T-helper 17 cell (primary cell): ENCODE measurements at places on chromosomes 2 and 18.

GRCh38 chr2:28779001-28779400 lies 27.4 kb downstream of the PPP1CB start:
- no peak for DNase-seq

DNA sequence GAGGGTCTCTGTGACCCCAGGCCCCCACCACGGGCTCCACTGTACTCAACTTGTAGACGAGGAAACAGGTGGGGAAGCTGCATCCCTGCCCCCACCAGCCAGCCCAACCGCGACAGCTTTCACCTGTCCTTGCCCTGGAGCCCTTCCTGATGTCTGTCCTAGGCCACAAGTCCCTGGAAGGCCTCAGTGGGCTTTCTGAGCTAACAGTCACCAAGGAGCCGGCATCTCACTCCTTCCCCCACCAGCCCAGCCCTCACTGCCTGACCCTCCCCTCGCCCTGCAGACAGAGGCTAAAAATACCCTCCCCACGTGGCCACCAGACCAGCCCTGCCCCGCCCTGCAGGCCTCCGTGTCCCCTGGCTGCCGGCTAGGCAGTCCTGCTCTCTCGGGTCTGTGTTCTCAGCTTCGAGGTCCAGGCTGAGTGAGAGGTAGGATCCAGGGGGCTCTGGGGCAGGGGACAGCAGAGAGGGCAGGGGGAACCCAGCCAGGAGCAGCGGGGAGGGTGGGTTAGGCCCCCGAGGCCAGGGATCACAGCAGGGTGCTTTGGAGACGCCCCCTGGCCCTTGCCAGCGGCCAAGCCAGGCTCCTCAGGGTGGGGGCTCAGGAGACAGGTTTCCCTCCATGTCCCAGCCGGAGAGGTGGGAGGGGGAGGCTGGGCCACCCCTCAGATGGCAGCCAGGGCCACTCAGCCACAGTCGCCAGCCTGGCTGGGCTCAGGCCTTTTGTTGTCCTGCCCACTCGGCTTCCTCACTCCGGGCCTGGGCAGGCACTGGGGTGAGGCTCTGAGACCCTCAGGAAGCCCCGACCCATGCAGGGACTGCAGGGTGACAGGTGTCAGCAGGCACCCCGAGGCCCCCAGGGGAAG lies at the start of gene KLHL30:
TSS of gene KLHL30 (plus strand) at position 338 of the 865 bp plus-strand sequence. CDS start 2,087 bp downstream, outside the sequence.
- no peak for DNase-seq

GRCh38 chr18:3305933-3306332 lies 44.0 kb downstream of the MYL12B start:
- peak; percentile 14 for DNase-seq

DNA sequence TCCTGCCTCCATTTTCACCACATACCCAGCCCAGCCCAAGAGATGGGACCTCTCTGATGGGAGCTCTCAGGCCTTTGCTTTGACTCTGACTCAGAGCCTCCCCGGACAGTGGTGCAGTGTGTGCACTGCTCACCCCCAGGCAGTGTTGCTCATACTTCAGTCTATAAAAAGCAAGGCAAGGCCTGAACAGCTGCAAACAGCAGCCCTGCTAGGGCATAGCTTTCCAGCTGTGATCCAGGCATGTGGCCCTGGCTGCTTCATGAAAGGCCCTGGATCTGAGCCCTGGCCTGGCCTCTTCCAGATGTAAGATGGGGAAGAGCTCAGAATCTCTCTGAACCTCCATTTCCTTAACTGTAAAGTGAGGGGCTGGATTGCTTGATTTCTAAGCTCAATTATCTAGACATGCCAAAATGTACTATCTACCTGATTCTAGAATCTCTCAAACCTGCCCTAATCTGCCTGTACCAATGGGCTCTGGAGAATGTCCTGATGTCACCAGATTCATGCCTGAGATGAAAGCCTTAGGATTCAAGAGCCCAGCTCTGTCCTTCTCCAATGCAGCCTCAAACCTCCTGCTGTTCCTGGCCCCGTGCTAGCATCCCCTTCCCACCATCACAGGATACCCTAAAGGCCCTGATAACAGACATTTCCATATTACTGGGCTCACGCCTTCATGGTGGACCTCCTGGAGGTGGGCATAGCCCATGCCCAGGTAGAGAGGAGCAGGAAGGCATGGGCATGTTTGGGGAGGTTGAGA lies 206.9 kb downstream of the ARL4C start:
- DNase-seq, result no peak

- DNase-seq, result no peak
Measured at GRCh38 chr2:28155627-28156026, 237.0 kb upstream of the FOSL2 start.

DNA sequence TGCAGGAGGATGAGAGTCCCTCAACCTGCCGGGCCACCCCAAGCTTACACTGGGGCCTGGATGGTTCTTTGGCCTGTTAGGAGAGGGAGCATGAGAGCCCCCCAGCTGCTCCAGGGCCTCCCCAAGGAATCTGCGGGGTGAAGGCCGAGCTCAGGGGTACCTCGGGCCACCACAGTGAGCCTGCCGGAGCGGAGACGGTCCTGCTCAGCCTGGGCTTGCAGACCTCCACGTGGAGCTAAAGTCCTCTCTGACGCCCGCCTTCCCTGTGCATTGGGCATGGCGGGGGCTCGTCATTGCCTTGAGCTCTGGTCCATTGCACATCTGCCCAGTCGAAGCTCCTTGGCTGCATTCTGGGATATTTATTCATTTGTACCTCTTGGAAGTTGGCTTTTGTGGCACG lies 62.7 kb downstream of the ASB1 start:
- DNase-seq, result no peak

- DNase-seq, result no peak
Measured at GRCh38 chr18:12315490-12315889, 7.4 kb downstream of the TUBB6 start.

- DNase-seq, result no peak
Measured at GRCh38 chr2:101297383-101297782, 11.1 kb downstream of the RNF149 start.

DNA sequence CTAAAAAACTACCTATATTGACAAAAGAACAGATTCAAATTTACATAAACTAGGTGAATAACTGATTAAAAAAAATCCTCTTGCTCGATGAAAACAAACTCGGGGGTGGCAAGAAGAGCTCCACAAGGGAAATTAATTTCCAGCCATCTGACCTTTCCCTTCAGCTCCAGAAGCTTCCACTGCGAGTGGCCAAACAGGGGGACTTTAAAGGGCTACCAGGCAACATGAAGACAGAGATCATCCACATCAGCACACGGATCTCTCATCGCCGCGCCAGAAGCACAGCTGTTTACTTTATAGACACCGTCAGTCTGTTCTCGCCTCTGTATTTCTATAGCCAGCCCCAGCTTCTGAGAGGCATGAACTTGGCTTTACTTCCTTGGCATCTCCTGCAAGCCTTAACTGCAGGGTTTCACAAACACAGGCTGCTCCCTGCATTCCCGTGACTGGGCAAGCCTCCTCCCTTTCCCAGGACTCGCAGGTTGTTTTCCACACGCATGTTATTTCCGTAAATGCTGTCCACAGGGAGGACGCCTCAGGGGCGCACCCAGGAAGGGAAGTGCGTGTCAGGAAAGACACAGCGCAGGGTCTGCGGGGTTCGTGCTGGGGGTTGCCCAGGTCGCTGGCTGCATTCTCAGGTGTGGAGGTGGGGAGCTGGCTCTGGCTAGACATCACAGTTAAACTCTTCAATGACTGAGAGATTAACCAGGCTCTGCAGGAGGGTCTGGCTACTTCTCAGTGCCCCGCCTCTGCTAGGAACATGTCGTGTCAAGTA lies 85.0 kb downstream of the USP40 start:
- DNase-seq, result no peak

DNA sequence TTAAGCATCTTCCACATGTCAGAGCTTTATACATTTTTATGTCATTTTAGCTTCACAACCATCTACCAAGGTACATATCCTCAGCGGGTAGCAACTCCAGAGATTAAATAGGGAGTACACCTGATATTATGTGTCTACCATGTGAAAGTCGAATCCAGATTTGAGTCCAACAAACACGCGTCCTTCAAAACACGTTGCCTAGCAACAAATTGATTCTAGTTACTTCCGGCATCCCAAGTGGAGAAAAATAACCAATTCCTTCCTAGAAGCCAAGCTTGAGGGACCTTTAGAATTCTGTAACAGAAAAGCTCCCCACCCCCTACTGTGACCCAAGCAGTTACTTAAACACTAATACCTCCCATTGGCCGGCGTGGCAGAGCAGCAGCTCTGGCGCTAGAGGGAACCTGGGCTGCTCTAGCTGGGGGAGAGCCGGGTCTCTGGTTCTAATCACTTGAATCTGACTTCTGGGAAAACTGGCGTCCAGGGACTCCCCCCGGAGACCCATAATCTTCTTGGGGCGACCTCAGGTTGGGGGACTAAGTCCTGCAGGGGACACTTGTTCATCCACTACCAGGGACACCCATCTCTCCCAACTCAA lies at the start of gene ERICH2:
TSS of gene ERICH2 (plus strand) at position 371 of the 598 bp plus-strand sequence. CDS start 304 bp downstream, outside the sequence.
- DNase-seq, result no peak

DNA sequence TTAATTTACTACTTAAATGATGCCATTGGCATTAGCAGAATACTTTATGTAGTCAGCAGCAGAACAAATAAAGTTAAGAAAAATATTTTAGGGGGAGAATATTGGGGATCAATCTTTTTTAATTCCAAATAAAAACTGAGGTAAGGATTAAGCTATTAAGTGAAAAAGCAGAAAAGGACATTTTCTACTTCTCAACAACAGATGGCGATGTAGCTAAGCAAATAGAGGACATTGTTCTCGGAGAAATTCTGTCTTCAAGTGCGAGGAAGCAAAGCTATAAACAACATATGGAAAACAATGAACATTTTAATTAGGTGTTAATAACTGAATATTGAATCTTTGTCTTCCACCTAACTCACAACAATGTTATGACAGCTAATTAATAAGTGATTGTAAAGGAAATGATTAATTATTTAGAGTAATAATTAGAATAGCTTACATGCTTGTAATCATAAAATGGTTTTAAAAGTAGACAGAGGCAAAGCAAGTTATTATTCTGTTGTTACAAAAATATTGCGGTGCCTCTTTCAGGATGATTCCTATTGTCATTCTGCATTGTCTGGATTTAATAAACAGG lies 32.9 kb upstream of the CCDC93 start:
- no peak for DNase-seq

DNA sequence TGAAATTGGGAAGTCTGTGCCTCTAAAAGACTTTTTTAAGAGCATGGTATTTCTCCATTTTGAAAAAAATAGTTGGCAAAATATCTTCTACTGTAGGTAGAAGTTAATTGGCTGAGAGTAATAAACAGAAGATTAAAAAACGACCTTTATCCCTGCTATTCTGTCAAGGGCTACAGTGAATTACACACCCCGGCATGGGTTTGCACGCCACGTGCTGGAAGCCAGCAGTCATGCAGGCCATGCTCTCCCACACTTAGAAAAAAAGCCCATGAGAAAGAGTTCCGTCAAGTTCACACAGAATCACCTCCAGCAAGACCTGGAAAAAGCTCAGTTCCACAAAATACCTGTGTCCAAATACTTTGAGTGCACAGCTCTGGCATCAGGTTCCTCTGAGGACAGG lies 26.8 kb downstream of the FAM110C start:
- DNase-seq, result no peak

DNA sequence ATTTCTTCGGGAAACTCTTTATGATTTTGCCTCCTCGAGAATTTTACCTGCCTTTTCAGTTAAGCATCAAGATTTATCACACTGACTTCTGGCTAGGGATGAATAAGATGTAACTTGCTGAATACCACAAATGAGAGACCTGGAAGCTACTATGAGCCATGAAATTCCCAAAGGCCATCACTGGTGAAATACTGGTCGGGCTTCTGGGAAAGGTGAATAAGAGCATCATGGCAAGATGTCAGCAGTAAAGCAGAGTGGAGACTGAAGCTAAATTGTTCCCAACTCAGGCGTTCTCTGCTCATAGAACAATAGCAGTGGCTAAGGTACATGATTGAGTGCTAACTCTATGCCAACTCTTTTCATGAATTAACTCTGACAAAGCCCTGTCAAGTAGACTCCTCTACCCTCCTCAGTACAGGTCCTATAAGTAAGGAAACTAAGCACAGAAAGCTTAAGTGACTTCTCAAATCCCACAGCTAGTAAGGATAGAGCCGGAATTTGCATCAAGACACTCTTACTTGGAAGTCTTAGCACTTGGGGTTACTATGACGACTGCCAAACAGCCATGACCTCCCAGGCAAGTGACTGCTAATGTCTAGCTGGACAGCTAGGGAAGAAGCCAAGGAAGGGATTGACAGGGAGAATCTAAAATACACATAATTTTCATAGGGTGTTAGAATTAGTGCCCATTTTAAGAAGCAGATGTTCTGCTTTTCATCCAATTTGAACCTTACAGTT lies 22.7 kb upstream of the DSC3 start:
- DNase-seq, result no peak

GRCh38 chr2:162103443-162104009 lies 29.5 kb upstream of the DPP4 start:
- DNase-seq, result no peak

DNA sequence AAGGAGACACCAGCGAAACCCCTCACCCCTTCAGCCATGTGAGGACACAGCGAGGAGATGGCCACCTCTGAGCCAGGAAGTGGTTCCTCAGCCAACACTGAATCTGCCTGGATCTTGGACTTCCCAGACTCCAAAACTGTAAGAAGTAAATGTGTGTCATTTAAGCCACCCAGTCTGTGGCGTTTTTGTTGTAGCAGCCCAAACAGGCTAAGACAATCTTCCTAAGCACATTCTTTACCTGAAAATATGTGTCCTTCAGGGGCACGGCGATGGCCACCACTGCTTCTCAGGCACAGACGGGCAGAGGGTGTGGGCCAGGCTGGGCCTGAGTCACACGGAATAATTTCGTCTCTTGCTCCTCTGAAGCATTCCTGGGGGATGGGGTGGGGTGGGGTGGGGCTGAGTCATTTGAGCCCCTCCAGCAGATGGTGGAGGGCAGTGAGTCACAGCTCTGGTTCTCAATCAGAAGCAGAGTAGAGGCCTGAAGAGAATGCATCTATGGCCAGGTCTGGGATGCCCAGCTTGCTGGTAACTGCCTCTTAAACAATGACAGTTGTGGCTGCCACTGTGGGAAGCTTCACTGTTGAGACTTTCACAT lies 142.4 kb downstream of the CAPN13 start:
- no peak for DNase-seq

GRCh38 chr18:57891707-57892391 lies 88.7 kb upstream of the ATP8B1 start:
- DNase-seq, result no peak

DNA sequence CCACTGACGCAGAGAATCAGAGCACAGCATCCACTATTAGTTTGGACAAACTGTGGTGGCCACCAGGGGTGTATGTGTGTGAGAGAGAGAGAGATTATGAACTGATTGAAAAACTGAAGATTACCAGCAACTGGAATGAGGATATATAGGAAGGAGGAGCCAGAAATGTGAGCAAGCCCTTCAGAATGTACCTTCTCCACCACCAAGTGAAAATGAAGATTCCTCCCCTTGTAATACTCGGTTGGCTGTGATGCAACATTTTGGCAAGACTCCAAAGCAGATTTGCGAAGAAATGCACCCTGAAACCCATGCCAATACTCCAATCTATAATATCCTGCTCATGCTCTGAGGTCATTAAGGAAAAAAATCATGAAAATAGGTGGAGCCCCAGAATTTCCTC lies 121.2 kb upstream of the SLC35G4 start:
- no peak for DNase-seq

GRCh38 chr18:70907673-70908072 lies 618.8 kb downstream of the SOCS6 start:
- no peak for DNase-seq
